Mesangial cell (primary cell): ENCODE measurements at places on chromosomes 1 and 21. TPM values are rescaled to one million over a fixed set of nuclear protein-coding genes. Genes with fewer than 3 reads are reported as not detected.

The KIF26B gene
- 2.6 and 17.5 TPM in 2 replicates for total RNA-seq

The PAQR6 gene
- total RNA-seq = 0.49 and 1.0 TPM in 2 replicates

The CHML gene
- 9.9 and 11.9 TPM in 2 replicates for total RNA-seq

The FCMR gene
- total RNA-seq = not detected in 2 replicates

The SLAMF9 gene
- not detected in 2 replicates for total RNA-seq

The VANGL2 gene
- total RNA-seq = 7.3 and 13.2 TPM in 2 replicates

The ERICH3 gene
- not detected in 2 replicates for total RNA-seq

The ANXA9 gene
- 0.33 and 1.3 TPM in 2 replicates for total RNA-seq

The TEDDM1 gene
- total RNA-seq = not detected in 2 replicates

The ADAMTSL4 gene
- 0.98 and 5.8 TPM in 2 replicates for total RNA-seq

The CFAP141 gene
- not detected in 2 replicates for total RNA-seq

The ELAVL4 gene
- not detected in 2 replicates for total RNA-seq

The LCE3D gene
- not detected in 2 replicates for total RNA-seq

The OR2L5 gene
- total RNA-seq = not detected in 2 replicates

The KCNN3 gene
- under 0.01 TPM in 2 replicates for total RNA-seq

The HNRNPCL2 gene
- total RNA-seq = not detected in 2 replicates

The SLC6A17 gene
- total RNA-seq = under 0.01 TPM in 2 replicates

The IL19 gene
- total RNA-seq = not detected in 2 replicates

The POLR3C gene
- 29.5 and 30.5 TPM in 2 replicates for total RNA-seq

The FCAMR gene
- total RNA-seq = not detected in 2 replicates

The TNFRSF8 gene
- 0.13 and 0.16 TPM in 2 replicates for total RNA-seq

The S100A4 gene
- 21.2 and 31.3 TPM in 2 replicates for total RNA-seq

The SLC25A34 gene
- total RNA-seq = 0.13 and 2.1 TPM in 2 replicates

The USP25 gene
- 16.6 and 27.3 TPM in 2 replicates for total RNA-seq

The EFNA3 gene
- 0.98 and 4.3 TPM in 2 replicates for total RNA-seq

The TMEM269 gene
- 0.25 TPM in 1 of 2 replicates, not detected in the other for total RNA-seq

The EDARADD gene
- total RNA-seq = 1.5 and 2.4 TPM in 2 replicates

The GJB4 gene
- 0.13 and 0.16 TPM in 2 replicates for total RNA-seq

The GUCA2B gene
- total RNA-seq = not detected in 2 replicates

The FGR gene
- under 0.01 TPM in 1 of 2 replicates, not detected in the other for total RNA-seq

The ERVH48-1 gene
- not detected in 2 replicates for total RNA-seq

The KRTAP22-1 gene
- total RNA-seq = not detected in 2 replicates

The NTMT2 gene
- total RNA-seq = not detected in 2 replicates

The MRPS6 gene
- total RNA-seq = 32.5 and 38.5 TPM in 2 replicates

The CD244 gene
- not detected in 2 replicates for total RNA-seq

The UMODL1 gene
- not detected in 2 replicates for total RNA-seq

The MCOLN2 gene
- total RNA-seq = 0.49 and 1.3 TPM in 2 replicates

The PLA2G5 gene
- total RNA-seq = not detected in 2 replicates

The GBP7 gene
- total RNA-seq = not detected in 2 replicates
